ENCODE measurements at places on chromosomes 5 and 9.

- DNase-seq: no peak
These were observed 173.1 kb downstream of the HSD17B3 start for GRCh38 chr9:96128880-96129279.

DNA sequence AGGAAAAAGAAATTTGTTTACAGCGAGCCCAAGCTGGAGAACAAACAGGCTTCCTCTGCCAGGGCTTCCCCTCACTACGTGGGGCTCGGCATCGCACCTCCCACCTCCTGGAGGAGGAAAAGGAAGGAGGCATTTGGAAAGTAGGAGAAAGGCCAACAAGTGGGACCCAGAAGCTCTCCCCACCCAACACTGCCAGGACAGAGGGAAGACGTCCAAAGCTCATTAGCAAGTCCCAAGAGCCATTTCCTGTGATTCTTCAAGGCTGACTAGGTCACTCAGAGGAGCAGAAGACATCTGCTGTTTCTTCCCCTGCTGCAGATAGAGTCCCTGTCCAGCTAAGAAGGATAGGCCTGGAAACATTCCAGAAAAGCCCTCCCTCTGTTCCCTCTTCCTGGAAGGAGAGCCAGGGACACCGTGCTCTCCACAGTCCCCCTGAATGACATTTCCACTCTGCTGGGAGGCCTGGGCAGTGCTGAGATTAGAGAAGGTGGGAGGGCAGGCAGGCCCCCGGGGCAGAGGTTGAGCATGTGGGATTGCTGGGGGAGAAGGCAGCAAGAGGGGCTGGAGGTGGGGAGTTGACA is 57.0 kb upstream of the NEURL1B start:
- no peak for DNase-seq

DNA sequence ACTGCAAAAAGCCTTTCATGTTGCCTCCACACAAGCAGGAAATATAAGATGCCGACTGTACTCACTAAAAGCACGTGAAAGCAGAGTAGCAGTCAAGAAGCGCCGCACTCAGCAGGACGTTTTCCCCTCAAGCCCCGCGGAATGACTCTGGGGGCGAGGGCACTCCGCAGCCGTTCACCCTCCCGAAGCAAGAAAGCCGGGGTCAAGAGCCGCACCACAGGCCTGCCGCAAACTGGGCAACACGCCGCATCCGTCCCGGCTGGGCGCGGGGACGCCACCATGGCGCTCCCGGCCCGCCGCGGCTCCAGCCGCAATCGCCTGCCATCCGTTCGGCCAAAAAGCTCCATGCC is 364 bp downstream of the RPS6 start:
- DNase-seq: peak; percentile 76

- DNase-seq: peak; percentile 12
These were observed 38.4 kb upstream of the RNF130 start for GRCh38 chr5:180109920-180110319.

DNA sequence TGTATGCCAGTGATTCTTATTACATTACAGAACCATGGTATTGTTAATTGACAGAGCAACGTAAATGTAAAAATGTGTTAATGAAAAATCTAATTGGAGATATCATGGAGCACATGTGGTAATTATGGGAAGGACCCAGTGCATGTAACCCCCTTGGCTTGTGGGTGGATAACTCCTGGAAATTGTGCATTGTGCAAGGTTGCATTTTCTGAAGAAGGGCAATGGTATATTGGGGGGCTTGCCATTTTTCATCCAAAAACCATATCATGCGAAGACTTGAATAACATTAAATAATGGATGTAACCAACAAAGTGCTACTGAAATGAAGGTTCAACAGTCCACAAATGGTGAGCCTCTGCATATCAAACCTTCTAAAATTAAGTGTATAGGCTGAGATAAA is 47.6 kb downstream of the BASP1 start:
- no peak for DNase-seq

GRCh38 chr9:38322937-38323336 is 69.6 kb upstream of the ALDH1B1 start:
- DNase-seq: no peak

DNA sequence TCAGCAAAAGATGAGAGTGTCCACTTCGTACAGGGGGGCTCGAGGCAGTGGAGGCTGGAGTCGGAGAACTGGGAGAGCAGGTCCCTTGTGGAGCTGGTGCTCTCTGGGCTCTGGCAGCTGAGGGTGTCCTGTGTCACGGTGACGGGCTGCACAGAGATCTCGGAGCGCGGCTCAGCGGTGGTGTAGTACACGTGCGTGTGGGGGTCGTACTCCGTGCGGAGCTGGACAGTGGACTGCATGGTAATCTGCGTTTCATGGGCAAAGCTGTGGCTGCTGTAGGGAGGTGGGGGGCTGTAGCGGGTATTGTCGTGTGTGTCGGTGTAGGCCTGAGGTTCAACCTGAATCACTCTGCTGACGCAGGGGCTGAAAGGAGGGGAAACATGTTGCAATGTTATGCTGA is 48.0 kb downstream of the PTCH1 start:
- DNase-seq: peak; percentile 36

DNA sequence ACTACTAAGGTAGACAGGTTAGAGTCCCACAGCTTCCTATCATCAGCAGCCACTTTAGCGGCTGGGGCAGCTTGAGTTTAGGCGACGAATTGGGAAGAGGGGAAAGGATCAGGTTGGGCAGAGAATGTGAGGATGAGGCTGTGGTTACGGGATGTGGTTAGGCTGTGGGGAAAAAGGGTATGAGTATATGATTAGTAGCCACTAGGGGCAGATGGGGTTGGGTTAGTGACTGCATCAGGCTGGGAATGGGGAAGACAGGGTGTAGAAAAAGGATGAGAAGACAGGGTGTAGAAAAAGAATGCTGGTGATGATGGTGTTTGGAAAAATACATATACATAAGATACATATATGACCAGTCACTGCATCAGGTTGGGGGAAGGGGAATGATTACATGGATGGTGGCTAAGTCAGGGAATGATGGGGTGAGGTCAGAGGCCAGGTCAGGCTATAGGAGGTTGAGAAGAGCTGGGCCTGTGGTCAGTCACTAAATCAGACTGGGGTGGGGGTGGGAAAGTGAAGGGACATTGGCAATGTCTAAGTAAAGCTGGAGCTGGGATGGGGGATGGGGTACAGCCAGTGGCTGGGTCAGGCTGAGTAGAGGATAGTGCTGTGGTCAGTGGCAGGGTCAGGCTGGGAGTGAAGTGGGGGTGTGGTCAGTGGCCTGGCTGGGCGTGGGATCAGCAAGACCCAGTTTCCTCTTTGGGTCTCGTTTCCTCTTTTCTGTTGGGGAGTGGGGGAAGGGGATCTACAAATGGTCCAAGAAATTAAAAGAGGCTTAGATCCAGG is 2.1 kb downstream of the TLN1 start:
- peak; percentile 92 for DNase-seq

Data from cardiac septum (tissue), 1 donor.